T-cell (primary cell): ENCODE measurements at places on chromosomes 7 and 10. TPM values are rescaled to one million over a fixed set of nuclear protein-coding genes. Genes with fewer than 3 reads are reported as not detected.

Gene MAP3K8
- total RNA-seq, result 27.4 TPM

DNA sequence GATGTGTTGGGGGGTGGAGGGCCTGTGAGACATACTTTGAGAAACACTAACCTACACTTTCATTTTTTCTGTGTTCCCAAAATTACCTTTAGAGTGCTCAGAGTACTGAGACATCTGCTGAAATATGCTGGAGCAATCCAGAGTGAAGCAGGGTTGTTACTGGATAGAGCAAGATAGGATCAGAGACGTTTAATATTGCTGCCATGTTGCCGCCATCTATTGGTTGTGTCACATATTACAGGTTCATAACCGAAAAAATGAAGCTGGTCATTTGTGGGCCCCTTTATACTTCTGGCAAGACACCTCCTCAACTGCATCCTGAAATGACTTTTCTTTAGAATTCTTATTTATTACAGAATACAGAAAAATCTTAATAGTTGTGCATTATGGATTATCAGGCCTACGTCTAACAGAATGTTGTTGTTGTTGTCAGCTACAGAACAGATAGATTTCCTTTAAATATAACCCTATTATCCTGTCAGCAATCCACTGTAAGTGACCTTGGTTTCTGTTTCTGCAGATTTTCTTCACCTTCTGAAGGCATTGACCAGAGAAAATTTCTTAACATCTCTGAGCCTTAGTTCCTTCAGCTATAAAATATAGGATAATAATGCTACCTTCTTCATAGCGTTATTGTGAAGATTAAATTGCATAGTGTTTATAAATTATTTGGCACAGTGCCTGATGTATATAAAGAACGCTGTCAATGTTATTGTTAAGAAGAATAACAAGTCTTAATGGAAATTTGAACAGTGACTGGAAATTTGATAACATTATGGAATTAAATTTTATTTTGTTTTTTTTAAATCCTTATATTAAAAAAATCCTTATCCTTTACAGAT is 16.2 kb upstream of the DLD start:
- no peaks in the 10 kb centered on the region for H3K36me3 ChIP-seq
- H3K4me1 ChIP-seq, result peaks cover 4% of the 10 kb centered on the region
- no peak overlapping the region for H3K4me3 ChIP-seq
- peak overlapping the region; percentile 24 for H3K27ac ChIP-seq

Gene SPDYE2
- 0.58 TPM for total RNA-seq

Gene MYOZ1
- total RNA-seq, result not detected

GRCh38 chr7:158499082-158499455 is 88.6 kb downstream of the PTPRN2 start:
- H3K36me3 ChIP-seq, result no peaks in the 10 kb centered on the region
- no peak overlapping the region for H3K4me3 ChIP-seq
- peaks cover 35% of the 10 kb centered on the region for H3K27me3 ChIP-seq
- DNase-seq, result no peak
- no peaks in the 10 kb centered on the region for H3K4me1 ChIP-seq

DNA sequence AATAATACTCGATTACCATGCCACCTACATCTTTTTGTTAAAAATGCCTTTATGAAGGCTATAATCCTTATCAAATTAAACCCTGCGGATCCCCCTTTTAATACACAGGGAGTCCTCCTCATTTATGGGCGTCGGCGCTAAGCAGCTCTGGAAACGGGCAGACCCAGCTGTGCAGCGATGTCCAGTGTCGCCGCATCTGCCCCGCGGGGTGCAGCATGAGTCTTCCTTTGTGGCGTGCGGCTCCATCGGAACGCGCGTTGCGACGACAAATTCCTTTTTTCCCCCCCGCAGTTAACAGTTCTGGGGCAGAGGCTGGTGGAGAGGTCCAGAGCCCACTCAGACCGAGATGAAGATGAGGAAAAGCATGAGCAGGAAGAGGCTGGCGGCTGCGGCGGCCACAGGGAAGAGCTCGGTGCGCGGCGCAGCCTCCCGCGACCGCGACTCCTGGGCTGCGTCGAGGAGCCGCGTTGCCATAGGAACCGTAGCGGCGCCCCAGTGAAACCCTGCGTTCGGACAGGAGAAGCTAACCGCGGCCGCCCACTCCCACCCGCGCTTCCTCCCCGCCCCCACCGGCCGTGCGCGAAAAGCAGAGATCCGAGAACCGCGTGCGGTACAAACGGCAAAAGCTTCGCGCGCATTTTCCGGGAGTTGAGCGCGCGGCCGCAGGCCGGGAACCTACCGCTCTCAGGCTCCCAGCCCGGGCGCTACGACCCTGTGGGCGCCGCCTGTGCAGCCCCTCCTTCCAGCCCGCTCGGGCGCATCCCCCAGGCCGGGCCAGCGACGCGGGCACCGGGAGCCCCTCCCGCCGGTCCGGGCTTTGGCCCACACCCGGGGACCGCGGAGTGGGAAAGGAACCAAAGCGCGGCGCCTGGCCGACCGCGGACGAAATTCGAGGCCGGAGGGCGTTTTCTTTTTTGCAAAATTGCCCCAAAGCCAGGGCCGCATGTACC is 130.6 kb downstream of the SPAG6 start:
- no peaks in the 10 kb centered on the region for H3K36me3 ChIP-seq
- H3K27ac ChIP-seq, result no peak overlapping the region
- no peak for DNase-seq
- H3K4me1 ChIP-seq, result peaks cover 20% of the 10 kb centered on the region
- H3K4me3 ChIP-seq, result peak overlapping the region; percentile 65
- peaks cover 3% of the 10 kb centered on the region for H3K27me3 ChIP-seq

GRCh38 chr7:56078196-56078595 is 14.1 kb downstream of the SUMF2 start:
- no peak overlapping the region for H3K4me3 ChIP-seq
- no peak overlapping the region for H3K27ac ChIP-seq
- peaks cover 41% of the 10 kb centered on the region for H3K36me3 ChIP-seq
- peaks cover 8% of the 10 kb centered on the region for H3K4me1 ChIP-seq

Gene TMEM273
- 8.4 TPM for total RNA-seq

DNA sequence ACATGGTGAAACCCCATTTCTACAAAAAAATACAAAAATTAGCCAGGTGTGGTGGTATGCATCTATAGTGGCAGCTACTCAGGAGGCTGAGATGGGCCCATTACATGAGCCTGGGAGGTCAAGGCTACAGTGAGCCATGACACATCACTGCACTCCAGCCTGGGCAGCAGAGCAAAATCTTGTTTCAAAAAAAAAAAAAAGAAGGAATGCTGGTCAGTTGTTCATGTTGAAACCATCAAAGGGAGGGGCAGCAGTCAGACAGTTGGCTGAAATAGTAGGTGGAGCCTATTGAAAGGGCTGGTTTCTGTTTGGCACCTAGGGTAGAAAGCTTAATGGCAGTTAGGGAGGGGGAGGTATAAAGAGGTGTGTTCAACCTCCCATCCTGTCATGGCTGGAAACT is 323.0 kb downstream of the GALNT17 start:
- DNase-seq, result no peak
- H3K4me3 ChIP-seq, result no peak overlapping the region
- no peak overlapping the region for H3K27ac ChIP-seq
- H3K27me3 ChIP-seq, result no peaks in the 10 kb centered on the region
- no peaks in the 10 kb centered on the region for H3K4me1 ChIP-seq

GRCh38 chr7:479115-479947 is 40.3 kb downstream of the PDGFA start:
- no peaks in the 10 kb centered on the region for H3K36me3 ChIP-seq
- no peak for DNase-seq
- H3K27me3 ChIP-seq, result no peaks in the 10 kb centered on the region
- no peak overlapping the region for H3K4me3 ChIP-seq
- H3K27ac ChIP-seq, result no peak overlapping the region

DNA sequence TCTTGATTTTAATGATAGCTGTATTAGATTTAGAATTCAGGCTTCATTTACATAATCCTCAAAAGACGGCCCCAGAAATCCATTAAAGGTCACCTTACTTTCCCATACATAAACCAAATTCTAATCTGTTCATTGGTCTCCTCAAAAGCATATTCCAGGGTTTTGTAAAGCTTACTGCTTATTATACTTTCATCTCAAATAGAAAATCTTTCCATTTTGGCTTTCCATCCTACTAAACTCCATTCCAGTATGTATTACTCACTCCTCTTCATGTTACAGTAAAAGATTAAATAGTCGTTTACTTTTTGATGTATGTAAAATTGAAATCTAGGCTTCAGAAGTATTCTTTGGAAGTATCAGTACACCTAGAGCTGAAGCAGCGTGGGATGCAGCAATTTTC is 143.5 kb upstream of the LRRN3 start:
- H3K27me3 ChIP-seq, result no peaks in the 10 kb centered on the region
- H3K4me3 ChIP-seq, result no peak overlapping the region
- no peaks in the 10 kb centered on the region for H3K36me3 ChIP-seq
- no peak for DNase-seq

DNA sequence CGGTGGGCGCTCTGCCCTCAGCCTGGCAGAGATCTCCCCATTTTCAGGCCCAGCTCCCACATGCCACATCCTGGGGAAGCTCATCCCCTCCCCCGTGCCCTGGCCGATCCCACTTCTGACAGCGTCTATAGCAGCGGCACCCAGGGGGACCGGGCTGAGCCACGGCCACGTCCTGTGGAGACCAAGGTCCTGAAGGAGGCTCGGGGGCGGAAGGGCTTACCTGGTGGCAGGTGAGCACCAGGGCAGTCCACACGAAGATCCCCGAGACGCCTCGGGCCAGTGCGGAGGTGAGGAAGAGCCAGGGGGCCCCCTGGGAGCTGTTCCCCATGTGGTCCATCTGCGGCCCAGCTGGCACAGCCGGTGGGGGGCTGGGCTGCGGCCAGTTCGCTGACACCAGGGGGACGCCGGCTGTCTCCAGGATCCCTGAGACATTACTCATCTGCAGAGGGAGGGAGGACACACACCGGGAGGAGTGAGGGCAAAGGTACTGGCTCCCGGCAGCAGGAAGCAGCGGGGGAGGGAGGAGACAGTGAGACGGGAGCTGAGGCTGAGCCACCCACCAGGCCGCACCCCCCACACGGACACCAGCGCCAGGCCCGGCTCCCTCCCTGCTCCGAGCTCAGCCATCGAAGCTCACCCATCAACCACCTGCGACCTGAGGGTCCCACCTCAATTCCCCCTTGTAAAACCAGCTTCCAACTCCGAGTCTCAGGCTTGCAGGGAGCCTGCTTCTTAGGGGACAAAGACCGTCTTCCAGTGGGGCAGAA is 776 bp downstream of the TMEM184A start:
- H3K27me3 ChIP-seq, result no peaks in the 10 kb centered on the region
- H3K4me1 ChIP-seq, result peaks cover 14% of the 10 kb centered on the region
- DNase-seq, result no peak

DNA sequence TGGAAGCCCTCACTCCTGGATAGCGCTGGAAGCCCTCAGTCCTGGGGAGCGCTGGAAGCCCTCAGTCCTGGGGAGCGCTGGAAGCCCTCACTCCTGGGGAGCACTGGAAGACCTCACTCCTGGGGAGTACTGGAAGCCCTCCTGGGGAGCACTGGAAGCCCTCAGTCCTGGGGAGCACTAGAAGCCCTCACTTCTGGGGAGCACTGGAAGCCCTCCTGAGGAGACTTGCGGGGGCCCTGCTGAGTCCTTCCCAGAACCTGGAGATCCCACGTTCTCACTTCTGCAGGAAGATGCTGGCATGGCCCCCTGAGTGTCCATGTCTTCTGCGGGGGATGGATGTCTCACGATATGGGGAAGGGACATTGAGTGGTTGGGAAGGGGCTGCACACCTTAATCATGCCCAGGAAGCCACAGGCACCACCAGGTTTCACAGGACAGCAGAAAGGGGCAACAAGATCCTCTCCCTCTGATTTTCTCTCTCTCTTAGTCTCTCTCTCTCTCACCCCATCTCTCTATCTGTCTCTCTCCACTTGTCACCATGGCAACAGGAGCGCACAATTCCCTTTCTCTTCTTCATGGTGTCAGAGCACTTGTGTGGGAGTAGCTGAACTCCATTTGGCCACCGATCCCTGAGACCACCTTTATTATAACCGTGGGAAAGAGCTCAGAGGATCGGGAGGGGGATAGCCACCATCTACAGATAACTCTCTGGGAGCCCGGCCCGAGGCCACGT is 267.0 kb downstream of the TCERG1L start:
- H3K4me1 ChIP-seq, result no peaks in the 10 kb centered on the region
- H3K4me3 ChIP-seq, result no peak overlapping the region
- no peaks in the 10 kb centered on the region for H3K36me3 ChIP-seq
- H3K27me3 ChIP-seq, result no peaks in the 10 kb centered on the region

- no peaks in the 10 kb centered on the region for H3K4me1 ChIP-seq
- no peaks in the 10 kb centered on the region for H3K27me3 ChIP-seq
- DNase-seq, result no peak
Measured at GRCh38 chr10:20632696-20633095, 264.4 kb downstream of the NEBL start.

Gene KEL
- 0.70 TPM for total RNA-seq

DNA sequence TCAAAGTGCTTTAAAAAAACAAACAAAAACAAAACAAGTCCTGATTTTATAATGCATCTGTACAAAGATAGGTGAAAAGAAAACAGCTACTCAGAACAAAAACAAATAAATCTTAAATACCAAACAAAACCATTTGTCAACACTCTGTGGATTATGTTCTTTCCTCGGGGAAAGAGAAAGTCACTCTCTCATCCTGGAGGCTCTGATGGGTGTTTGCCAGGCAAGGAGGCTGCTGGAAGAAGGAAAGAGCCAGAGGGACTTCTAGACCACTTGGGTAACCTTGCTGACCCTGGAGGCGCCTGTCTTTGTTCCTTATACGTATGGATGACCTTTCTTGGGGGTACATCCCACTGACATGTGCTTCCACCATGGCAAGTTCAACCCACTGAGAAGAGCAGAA is 92.8 kb downstream of the ZRANB1 start:
- H3K4me1 ChIP-seq, result no peaks in the 10 kb centered on the region
- H3K4me3 ChIP-seq, result no peak overlapping the region

Gene HYAL4
- not detected for total RNA-seq

GRCh38 chr7:16071246-16071857 is 350.0 kb downstream of the CRPPA start:
- DNase-seq, result no peak
- peaks cover 6% of the 10 kb centered on the region for H3K4me1 ChIP-seq
- H3K27me3 ChIP-seq, result no peaks in the 10 kb centered on the region
- H3K4me3 ChIP-seq, result no peak overlapping the region
- H3K36me3 ChIP-seq, result no peaks in the 10 kb centered on the region

DNA sequence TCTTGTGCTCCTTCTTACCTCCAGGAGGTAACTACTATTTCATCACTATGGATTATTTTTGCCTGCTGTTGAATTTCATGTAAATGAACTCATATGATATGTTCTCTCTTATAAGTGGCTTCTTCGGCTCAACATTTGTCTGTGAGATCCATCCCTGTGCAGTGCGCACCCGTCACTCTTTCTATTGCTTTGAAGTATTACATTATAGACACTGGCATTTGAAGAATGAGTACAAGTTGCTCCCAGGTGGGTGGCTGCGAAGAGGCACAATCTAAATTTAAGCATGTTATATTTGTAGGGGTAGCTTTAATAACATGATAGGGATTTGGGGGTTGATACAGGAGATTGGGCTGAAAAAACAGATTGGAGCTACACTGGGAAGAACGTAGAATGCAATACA is 809.7 kb downstream of the CCSER2 start:
- DNase-seq, result no peak
- H3K27ac ChIP-seq, result no peak overlapping the region
- no peaks in the 10 kb centered on the region for H3K36me3 ChIP-seq
- H3K4me3 ChIP-seq, result no peak overlapping the region

Gene GDF2
- not detected for total RNA-seq
